Activated T-cell treated with anti-CD3 and anti-CD28 coated beads for 24 hours (primary cell): ENCODE measurements at places on chromosomes 12 and 14.
A peak's percentile ranks its signal among the peaks of the same experiment; 100 is the strongest.

GRCh38 chr14:95240859-95241813 is 78.6 kb downstream of the CLMN start:
- DNase-seq, result no peak

DNA sequence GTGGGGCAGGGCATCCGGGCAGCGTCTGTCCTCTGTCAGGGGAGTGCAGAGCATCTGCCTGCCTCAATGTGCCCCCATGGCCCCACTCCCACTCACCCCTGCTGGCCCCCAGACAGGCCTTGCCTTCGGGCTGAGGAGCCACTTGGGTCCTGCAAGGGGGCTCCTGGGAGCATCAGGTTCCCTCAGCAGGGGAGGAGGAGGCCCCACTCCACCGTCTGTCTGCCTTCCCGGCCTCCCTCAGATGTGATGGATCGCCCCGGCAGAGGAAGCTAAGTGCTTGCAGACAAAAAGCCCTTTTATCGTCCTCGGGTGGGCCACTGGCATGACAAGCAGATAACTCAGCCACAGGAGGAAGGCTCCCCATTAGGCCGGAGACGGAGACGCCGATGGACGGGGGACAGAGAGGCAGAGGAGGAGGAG is 35.1 kb downstream of the NCOR2 start:
- DNase-seq, result no peak

DNA sequence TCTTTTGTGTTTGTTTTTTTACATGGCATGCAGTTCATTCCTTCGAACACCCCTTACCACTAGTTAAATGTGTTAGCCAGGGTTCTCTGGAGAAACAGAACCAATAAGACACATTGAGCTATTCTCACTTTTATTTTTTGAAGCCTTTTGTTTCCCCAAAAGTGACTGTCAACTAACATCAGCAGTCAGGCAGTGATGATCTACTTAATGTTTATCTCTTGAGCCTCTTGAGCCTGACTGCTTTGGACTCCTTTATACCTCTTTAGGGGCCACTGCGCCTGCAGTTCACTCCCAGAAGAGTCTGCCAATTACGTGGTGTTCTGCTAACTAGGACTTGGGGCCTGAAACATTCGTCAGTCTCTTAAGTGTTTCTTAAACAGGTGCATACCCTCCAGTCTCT is 163.7 kb upstream of the FLRT2 start:
- no peak for DNase-seq

DNA sequence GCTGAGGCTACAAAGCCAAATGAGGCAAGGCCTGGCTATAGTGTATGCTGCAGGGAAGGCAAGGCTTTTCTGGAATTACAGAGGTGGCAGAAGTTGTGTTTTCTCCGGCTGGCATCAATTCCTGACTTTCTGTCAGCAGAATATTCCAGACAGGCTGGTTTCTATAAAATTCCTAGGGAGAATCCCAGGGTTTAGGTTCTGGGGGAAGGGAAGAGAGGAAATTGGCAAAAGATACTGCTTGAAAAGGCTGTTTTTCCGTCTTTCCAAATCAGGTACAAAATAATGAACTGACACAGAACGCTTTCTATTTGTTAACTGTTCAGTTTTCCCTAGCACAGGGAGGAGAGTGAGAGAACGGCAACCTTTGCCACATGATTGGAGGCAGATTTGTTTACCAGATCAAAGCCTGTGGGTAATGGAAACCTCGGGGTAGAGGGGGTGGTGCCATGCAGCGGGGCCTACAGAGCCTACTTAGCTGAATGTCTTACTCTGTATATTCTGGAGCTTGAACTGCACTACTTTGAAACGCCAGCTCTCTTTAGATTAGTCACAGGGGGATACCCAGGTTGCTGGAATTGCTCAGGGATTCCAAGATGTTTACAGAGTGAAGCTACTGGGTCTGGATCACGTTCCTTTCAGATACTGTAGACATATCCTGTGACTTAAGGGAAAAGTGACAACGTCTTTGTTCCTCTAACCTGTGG is 65.8 kb upstream of the DACT1 start:
- DNase-seq, result peak; percentile 28

DNA sequence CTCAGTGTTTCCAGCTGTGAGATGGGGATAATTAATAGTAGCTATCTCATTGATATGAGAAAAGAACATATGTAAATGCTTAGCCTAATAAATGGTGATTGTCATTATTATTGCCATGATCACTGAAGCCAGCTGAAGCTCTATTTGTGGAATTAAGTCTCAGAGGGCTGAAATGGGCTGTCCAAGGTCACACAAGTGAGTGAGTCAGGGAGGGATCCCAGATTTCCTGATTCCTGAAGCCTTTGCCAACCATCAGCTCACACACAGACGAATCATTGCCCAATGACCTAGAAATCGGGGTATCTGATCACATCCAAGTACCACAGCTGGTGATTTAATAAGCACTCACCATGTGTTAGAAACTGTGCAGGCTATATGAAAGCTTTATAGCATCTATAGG is 21.6 kb upstream of the TMEM229B start:
- no peak for DNase-seq

DNA sequence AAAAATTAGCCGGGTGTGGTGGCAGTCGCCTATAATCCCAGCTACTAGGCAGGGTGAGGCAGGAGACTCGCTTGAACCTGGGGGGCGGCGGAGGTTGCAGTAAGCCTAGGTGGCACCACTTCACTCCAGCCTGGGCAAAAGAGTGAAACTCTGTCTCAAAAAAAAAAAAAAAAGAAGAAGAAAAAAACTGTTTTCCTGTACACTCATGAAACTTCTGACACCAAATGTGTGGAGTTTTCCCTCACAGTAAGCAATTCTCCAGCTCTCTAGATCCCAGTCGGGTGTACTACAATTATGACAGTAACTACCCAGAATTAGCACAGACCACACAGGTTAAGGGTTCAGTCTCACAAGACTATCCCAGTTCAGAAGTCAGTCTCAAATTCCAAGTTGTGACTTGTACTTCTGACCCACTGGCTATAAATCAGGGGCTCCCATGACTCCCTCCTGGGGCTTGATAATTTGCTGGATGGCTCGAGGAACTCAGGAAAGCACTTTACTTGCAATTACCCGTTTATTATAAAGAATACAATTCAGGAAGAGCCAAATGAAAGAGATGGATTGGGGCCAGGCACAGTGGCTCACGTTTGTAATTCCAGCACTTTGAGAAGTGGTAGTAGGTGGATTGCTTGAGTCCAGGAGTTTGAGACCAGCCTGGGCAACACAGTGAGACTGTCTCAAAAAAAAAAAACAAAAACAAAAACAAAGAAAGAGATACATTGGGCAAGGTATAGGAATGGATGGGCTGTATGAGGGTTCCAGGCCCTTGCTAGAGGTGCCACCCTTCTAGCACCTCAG is 12.4 kb upstream of the ARF6 start:
- DNase-seq, result no peak

DNA sequence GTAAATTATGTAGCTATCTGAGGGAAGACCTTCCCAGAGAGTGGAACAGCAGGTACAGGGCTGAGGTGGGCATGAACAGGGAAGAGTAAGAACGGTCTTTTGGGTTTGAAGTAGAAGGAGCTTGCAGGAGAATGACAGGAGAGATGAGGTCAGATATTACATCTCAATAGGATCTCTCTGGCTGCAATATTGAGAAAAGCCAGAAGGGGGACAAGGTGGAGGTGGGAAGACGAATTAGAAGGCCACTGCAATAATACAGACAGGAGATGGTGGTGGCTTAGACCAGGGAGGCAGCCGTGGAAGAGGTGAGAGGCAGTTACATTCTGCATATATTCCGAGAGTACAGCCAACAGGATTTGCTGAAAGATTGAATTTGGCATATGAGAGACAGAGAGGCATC is 310.2 kb downstream of the APAF1 start:
- DNase-seq, result no peak

DNA sequence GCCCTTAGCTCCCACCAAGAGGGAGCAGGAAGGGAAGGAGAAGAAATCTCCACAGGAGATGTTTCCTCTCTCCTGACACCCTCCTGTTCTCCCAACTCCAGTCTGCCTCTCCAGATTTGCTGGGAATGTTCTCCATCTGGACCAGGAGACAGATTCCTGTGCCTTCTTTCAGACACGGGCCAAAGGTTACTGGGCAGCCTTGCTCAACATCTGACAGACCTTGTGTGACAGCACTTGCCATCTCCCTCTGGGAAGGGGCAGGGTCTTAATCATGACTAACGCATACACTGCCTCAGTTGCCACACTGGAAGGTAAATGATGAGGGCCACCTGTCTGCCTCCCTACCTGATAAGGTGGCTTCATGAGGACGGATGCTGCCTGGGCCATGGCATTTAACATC is 2.5 kb upstream of the TTC7B start:
- no peak for DNase-seq

DNA sequence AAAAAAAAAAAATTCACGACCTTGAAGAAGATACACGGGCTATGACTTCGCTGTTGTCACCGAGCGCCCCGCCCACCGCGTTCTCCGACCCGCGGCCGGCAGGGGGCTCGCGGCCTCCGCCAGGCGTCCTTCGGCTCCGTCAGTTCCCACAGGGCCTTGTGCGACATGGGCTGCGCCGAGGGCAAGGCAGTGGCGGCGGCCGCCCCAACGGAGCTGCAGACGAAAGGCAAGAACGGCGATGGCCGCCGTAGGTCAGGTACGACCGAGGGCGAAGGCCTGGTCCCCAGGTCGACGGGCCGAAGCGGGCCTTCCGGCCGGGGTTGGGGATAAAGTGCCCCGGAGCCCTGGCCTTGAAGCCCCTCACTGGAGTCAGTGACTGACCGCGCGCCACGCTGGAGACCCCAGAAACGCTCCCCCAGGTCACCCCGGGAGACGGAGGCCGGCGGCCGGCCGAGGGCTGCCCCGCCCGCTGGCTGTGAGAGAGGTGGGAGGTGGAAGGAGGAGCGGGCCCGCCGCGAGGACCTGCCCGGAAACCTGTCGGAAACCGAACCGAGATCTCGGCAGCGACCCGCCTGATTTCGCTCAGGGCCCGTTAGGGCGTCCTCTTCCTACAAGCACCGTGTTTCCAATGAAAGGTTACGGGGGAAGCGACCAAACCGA is at the start of gene TXNRD1:
TXNRD1 (plus strand) TSS at position 142 of the 660 bp plus-strand sequence; CDS start at position 166, 24 bp downstream.
- peak; percentile 77 for DNase-seq

GRCh38 chr14:50038398-50039119 is 77.8 kb downstream of the VCPKMT start:
- DNase-seq, result peak; percentile 72
